ENCODE measurements at places on chromosomes 11 and 22. TPM values are rescaled to one million over a fixed set of nuclear protein-coding genes. Genes with fewer than 3 reads are reported as not detected.

GRCh38 chr11:127098684-127099083 is 98.1 kb upstream of the KIRREL3 start:
- no peak for DNase-seq

DNA sequence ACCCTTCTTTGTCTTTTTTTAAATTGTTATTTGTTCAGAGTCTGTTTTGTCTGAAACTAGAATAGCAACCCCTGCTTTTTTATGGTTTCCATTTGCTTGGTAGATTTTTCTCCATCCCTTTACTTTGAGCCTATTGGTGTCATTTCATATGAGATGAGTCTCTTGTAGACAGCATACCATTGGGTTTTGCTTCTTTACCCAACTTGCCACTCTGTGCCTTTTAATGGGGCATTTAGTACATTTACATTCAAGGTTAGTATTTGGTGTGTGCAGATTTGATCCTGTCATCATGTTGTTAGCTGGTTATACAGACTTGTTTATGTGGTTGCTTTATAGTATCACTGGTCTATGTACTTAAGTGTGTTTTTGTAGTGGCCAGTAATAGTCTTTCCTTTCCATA is 28.0 kb downstream of the CCDC15 start:
- DNase-seq: no peak

DNA sequence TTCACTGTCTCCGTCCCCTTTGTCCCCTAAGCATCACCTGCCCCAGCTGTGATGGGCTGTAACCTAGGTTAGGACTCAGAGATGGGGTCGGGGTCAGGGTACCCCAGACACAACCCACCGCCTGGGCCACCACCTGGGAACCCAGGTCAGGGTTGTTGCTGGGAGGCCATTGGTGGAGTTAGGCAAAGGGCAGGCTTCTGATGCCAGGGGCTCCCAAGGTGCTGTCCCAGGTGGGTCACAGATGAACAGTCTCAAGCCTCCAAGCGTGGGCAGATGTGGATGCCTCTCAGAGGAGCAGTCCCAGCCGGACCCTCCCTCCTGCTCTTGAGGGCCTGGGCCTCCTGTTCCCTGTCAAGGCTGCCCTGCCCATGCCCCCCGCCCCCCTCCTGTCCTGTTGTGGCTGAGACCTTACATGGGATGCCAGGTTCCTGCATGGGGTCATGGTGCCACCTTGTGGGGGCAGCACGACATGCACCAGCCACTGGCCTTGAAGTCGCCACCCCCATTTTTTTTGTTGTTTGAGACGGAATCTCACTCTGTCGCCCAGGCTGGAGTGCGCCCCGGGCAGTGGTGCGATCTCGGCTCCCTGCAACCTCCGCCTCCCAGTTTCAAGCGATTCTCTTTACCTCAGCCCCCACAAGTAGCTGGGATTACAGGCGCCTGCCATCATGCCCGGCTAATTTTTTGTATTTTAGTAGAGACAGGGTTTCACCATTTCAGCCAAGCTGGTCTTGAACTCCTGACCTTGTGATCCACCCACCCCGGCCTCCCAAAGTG is 12.1 kb downstream of the GATD1 start:
- DNase-seq: no peak

GRCh38 chr11:45386972-45387371 is 100.8 kb upstream of the SYT13 start:
- DNase-seq: no peak

DNA sequence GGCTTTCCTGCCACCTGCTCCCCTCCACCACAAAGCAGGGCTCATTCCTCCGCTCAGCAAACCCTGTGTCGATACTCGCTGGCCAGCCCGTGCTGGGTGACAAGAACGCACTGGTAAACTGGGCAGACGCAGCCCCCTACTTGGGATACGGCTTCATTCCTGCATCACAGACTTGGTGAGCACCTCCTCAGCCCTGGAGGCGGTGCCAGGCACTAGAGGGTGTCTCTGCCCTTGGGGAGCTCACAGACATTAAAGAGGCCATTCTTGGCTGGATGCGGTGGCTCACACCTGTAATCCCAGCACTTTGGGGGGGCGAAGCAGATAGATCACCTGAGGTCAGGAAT is 6.0 kb downstream of the ZDHHC24 start:
- DNase-seq: no peak

The LDHAL6A gene
- not detected for total RNA-seq

The OR5L1 gene
- not detected for total RNA-seq
